IPS DF 6.9 (cell line): ENCODE measurements at places on chromosomes 5 and 9.

- DNase-seq, result no peak
Observed at GRCh38 chr9:17863924-17864323, 285.1 kb downstream of the SH3GL2 start.

- DNase-seq, result no peak
Observed at GRCh38 chr5:86688406-86688805, 70.7 kb downstream of the COX7C start.

GRCh38 chr9:25681266-25681665, 3.0 kb upstream of the TUSC1 start:
- no peak for DNase-seq

GRCh38 chr9:93668261-93668871, 92.0 kb downstream of the PHF2 start:
- no peak for DNase-seq

DNA sequence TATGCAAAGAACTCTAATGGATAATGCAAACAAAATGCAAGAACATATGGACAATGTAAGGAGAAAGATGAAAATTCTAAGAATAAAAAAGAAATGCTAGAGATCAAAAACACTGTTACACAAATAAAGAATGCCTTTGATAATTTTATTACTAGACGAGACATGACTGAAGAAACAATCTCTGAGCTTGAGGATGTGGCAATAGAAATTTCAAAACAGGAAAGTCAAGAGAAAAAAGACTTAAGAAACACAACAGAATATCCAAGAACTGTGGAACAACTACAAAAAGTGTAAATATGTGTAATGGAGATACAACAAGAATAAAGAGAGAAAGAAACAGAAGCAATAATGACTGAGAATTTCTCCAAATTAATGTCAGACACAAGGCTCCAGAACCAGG, 140.5 kb upstream of the ACOT12 start:
- DNase-seq, result no peak

GRCh38 chr5:60162441-60162840, 268.9 kb upstream of the PDE4D start:
- no peak for DNase-seq

DNA sequence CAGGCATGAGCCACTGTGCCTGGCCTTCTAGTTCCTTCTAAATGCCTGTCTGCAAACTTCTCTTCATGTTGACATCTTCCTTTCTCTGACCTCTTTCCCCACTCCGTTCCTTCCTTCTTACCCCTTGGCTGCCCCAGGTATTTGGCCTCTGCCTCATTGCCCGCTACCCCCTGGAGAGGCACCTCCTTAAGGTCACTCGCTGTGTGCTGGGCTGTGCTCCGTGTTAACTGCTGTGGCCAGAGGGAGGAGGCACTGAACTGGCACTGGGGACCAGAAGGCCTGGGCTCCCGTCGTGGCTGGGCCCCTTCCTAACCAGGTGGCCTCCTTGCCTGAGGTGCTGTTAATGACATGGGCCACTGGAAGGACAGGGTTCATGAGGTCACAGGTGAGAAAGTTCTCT, 39.4 kb downstream of the LAMC3 start:
- no peak for DNase-seq

- DNase-seq, result no peak
Observed at GRCh38 chr9:6562201-6562600, 83.3 kb downstream of the GLDC start.

DNA sequence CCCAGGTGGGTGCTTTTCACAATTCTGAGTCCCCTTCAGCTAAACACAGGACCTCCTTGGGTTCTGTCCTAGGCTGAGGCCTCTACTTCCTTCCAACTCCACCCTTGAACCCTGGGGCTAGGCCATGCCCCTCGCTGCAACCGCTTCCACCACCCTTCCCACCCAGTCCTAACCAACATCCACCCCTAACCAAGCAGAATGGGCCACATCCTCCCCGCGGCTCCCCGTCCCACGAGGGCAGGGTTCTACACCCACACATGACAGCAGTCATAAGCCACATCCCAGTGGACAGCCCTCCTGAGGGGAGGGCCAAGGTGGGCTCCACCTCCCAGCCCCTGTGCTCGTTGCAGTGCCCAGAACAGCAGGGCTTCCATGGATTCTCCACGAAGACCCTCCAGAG, 65.8 kb downstream of the SHB start:
- DNase-seq, result no peak

DNA sequence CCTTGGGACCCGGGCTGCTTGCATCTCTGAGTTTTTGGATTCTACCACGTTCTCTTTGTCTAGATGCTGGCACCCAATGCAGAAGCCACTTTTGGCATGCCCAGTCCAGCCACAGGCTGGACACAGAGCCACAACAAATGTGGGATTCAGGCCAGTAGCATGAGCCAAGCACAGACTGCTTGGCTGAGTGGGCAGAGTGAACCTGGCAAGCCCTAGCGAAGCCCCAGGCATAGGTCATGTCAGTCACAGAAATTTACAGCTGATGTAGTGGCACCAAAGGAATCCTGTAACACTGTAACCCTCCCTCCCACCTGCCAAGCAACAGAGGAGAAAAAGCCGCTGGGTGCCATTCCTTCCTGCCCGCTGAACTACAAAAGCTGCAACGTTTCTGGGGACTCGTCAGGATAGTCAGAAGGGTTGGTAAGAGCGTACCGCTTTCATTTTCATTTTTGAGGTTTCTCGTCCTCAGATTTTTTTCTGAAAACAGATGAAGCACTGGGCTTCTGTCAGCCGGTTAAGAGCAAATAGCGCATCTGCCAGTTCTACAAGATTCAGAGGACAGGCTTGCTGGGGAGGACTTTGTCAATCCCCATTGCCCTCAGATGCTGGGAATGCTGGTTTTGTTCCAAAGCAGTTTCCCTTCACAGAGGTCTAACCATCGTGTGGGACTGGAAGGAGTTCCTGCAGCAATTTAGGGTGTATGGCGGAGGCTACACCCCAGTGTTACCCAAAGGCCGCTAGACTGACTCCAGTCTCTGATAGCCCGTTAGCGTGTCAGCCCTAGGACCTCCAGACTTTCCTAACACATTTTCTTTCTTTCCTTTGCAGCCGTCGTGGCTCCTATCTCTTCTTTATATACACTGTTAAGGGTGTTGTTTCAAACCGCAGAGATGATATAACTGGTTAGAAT, 399.0 kb downstream of the HTR1A start:
- DNase-seq, result no peak

- no peak for DNase-seq
Observed at GRCh38 chr9:131709771-131710431, 30.0 kb downstream of the RAPGEF1 start.

DNA sequence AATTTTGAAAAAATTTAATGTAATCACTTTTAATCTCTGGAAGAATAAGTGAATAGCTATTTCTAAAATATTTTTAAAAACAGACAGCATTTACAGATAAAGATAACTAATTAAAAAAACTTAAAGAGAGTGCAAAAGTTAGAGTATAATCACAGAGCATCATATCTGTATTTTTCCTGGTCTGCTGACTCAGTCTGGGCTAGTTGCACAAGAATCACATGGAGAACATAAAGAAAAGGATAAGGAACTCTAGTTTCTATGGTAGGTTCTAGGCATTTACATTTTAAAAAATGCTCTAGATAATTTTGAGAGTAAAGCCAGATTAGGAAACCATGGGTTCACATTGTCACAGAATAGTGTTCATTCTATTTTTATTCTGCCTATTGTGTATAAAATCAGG, 347.4 kb downstream of the PSAT1 start:
- DNase-seq, result no peak

- DNase-seq, result peak; percentile 20
Observed at GRCh38 chr5:66704790-66705425, 108.7 kb downstream of the MAST4 start.

DNA sequence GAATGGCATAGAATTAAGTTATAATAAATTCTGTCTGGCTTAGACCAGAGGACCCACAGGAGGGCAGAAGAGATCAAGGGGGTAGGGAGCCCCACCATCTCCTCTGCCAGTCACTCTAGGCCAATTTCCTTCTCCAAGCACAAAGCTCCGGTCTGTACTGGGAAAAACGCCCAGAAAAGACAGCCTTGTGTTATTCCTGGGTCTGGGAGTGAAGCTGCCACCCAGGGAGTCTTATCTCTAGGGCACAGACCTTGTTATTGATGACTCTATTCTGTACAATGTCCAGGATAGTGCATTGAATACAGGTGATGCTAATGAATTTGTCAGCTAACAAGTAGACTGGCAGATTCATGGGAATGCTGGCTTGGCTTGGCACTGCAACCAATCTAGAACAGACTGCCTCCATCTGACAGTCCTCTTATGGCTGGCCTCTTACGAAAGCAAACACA, 60.7 kb downstream of the MED27 start:
- DNase-seq, result no peak

GRCh38 chr9:113129466-113129865, 21.3 kb upstream of the SLC31A2 start:
- DNase-seq, result no peak

DNA sequence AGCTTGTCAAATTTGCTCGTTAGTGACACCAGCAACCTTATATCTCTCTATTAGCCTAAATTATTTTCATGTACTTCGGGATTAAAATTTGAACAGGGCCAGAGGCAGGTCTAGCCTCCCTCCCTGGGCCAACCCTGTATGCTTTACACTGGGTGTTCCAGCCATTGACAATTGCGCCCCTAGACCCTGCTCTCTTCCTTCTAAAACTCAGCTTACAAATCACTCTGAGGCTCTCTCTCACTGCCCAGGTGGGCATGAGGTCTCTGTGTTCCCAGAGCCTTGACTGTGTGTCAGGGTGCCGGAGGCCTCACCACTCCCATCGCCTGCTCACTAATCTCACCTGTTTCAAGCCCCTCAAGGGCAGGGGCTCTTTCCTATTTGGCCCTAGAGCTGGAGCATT, 6.4 kb upstream of the CFAP90 start:
- no peak for DNase-seq

GRCh38 chr5:167036585-167036984, 1254.9 kb upstream of the WWC1 start:
- no peak for DNase-seq

DNA sequence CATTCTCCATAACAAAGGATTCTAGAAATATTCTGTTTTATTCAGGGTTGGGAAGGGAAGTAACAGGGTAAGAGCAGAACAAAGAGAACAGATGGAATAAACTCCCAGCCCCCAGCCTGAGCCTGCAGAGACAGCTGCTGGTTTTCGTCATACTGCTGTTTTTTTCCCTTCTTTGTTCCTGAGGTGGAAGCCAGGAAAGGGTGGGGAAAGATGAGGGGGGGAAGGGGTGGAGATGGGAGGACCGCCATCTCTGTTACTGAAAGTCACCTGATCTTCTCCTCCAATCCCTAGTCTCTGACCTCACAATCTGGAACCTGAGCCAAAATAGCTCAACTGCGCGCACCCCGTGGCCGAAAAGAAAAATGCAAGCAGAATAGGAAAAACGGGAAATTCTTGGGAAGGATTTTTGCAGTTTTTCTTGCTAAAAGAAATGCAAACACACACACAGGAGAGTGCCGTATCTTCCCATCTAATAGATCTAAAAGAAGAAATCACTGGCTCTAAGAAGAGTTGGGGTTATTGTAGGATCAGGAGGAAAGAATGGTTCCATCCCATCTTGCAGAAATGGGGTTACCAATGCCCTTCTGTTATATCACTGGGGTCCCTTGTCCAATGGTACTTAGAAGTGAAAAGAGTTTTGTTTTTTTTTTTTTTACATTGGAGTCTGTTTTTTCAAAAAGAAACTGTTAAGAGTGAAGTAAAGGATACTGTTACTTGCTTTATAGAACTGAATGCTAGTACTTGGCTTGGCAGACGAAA, 57.9 kb downstream of the DIAPH1 start:
- DNase-seq, result peak; percentile 85

DNA sequence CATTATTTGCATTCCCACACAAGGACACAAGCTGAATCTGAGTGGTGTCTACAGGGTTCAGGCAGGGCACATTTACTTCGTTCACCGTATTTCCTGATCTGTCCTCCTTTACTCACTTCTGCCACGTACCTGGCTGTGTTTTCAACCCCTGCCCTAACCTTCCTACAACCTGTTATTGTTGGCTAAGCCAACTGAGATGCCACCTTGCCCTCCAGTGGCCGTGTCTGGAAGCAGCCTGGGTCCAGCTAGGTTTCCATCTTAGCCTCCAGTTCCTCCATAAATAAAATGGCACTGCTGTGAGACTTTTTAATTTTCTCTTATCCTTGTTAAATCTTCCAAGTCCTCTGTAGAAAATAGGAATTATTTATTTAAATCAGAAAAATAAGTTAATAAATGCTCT, 64.8 kb downstream of the ATP10B start:
- DNase-seq, result peak; percentile 22

DNA sequence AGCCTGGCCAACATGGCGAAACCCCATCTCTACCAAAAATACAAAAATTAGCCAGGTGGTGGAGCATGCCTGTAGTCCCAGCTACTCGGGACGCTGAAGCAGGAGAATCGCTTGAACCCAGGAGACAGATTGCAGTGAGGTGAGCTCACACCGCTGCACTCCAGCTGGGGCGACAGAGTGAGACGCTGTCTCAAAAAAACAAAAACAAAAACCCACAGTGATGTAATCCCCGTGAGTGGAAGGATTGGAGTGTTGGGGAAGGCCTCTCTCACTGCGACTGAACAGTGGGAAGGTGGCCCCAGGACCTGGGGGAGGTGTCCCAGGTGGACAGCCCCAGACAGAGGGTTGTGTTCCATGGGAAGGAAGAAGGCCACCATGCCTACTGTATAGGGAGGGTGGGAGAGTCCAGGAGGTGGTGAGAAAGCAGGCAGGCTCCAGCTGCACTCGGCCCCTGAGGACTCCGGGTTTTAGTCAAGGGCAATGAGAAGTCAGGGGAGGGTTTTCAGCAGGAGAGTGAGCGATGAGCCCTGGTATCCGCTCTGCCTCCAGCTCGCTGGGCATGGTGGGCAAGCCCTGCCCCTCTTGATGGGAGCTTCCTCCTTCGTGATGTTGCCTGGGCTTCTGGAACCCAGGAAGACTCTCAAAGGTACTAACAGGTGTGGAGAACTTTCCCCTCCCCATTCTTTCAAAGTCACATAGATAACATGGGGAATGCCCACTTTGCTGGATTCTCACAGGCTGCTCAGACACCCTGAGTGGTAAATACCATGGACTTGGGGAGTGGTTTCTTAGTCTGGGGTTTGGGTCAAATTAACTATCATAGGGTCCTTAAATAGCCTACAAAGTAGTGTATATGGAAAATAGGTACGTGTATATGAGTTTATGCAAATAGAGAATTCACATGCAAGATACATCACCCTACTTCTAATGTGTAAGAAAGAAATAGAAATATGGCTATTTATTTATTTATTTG, 74.7 kb downstream of the PPARGC1B start:
- no peak for DNase-seq

GRCh38 chr9:128787659-128788058, 606 bp downstream of the TBC1D13 start:
- DNase-seq, result no peak

- no peak for DNase-seq
Observed at GRCh38 chr5:115432691-115433090, 111.9 kb downstream of the FEM1C start.
